ENCODE measurements at places on chromosomes 6 and 20.

DNA sequence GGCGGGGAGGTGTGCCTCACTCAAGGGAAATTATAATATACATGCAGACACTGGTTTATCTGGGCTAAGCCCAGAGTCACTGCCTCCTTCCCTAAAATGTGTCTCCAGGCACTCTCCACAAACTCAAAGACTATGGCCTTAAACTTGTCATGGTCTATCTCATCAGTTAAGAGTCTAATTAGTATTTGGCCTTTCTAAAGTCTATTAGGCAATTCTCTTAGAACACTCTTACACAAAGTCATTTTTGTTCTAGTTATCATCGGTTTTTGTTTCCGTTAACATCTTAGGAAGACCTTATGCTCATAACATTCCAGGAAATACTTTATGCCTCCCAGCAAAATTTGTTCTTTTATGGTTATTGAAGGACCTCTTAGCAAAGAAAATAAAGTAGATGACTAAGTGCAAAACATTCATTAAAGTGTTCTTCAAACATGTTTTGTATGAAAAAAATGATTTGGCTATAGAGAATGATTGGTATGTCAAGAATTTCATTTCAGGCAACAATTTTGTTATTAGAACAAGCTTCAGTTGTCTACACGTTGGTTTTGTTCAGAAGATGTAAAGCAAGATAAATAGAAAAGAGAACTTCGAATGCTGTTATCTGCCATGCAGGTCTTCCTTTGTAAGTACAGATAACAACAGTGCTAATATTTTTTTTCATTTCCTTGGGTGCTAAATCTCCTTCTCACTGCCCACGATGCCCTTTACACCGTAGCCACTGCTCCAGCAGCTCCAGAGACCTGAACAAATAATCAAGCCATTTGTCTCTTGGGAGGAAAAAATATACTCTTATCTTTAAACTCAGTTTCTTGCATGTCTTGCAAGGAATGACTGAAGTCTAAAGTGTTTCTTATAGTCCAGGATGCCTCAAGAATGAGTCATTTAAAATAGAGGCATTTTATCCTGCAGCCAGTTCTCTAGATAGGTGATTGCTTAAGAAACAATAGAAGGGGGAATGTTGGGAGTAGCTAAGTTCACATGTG is 170.4 kb downstream of the HTR1B start:
- DNase-seq = peak; percentile 68

DNA sequence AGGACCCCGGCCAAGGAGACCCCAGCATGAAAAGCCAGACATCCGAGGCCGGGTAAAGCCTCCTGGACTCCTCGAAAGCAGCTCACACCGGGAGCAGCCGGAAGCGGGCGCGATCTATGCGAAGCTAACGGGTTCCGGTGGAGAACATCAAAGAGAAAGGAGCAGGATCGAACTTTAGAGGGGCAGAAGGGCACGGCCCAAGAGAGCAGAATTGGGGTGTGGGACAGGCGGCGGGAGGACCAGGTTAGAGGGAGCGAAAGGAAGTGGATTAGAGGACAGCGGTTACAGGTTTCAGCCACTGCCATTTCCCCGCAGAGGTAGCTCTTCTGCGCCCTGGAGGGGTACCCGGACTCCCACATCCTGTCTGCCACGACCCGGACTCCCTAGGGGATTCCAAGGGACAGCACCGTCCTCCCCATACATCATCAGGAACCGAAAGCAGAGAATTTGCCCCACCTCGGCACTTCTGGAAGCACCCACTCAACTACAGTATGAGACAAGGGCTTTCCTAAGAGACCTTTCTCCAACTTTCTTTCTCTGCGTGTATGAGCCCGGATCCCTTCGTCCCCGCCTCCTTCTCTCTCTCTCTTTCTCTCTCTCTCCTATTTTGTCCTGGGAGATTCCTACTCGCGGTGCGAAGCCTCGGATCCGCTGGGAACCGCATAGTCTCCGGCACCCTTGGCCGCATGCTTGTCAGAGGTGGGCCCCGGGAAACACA is 507 bp upstream of the VGLL2 start:
- DNase-seq = no peak

DNA sequence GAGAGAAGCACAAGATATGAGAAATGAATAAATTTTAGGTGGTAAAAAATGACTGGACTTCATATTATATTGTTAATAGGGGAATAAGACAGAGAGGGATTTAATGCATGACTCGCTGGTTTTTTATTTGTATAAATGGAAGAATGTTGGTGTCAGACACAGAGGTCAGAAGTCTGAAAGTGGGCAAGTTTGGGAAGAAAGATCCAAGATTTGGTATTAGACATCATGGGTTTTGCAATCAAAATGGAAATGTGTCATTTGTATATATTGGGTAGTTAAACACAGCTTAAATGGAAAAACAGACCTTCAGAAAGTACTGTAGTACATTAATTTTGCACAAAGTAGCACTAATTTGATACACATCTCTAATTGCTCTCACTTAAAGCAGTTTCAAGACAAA is 96.2 kb downstream of the EYA4 start:
- DNase-seq = no peak

DNA sequence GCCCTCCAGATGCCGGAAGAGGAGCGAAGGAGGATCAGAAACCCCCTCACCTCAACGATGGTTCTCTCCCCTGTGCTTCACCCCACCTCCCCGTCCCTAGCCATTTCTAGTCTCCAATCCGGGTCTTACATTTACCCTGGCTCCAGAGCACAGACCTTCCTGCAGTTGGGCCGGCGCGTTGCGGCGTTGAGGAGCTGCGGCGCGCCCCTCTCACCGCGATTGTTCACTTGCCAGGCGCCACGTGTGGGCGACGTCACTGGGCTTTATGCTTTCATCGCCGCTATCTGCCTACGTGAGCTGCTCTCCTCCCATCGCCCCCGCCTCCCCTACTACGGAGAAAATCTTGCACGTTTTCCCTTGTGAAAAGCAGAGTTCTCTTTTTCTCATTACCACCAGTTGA is at the start of gene CRISP2:
Gene CRISP2 (minus strand): TSS at position 198 of the 400 bp plus-strand sequence. CDS start 4,347 bp downstream, outside the sequence.
- no peak for DNase-seq

GRCh38 chr6:14072084-14072483 is 45.5 kb upstream of the CD83 start:
- DNase-seq = no peak

DNA sequence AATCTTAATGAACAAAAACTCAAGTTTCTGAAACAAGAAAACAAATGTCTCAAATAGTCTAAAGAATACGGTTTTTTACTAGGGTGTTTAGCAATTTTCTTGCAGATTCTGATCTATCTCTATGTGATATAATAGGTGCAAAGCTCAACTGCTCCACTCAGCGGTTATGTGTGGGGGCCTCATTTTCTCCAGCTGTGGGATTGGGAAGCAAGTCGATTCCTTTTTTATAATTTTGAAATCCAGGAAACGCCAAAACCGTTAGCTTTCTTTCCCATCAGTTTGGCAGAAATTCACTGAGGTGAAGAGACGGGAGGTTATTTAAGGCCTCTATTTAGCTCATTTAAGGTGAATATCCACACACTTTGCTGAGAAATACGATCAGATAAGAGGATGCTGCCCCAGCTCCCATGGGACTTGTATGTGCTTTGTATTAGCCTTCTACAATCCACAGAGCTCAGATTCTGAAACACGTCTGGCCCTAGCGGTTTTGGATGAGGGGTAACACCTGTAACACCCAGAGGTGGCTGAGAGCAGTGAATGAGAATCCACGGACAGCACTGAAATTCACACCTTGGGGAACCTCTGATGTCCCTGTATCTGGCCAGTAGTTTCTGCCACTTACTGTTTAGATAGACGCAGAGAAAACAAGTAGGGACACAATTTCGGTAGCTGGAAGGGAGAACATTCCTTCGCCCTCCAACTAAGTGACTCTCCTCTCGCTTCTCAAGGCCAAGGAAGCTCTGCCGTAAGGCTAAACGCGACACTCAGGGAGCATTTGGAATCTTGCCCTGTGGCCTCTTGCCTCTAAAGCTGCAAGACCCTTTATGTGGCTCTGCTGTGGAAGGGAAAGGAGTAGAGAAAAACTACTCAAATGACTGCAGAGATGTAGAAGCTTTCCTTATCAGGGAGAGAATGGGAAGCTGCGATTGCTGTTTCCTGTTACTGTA is 6.5 kb upstream of the BCAS4 start:
- DNase-seq = peak; percentile 48

GRCh38 chr20:23140991-23141390 is 54.9 kb upstream of the CD93 start:
- no peak for DNase-seq

GRCh38 chr6:90249458-90249857 is 47.2 kb downstream of the BACH2 start:
- no peak for DNase-seq

DNA sequence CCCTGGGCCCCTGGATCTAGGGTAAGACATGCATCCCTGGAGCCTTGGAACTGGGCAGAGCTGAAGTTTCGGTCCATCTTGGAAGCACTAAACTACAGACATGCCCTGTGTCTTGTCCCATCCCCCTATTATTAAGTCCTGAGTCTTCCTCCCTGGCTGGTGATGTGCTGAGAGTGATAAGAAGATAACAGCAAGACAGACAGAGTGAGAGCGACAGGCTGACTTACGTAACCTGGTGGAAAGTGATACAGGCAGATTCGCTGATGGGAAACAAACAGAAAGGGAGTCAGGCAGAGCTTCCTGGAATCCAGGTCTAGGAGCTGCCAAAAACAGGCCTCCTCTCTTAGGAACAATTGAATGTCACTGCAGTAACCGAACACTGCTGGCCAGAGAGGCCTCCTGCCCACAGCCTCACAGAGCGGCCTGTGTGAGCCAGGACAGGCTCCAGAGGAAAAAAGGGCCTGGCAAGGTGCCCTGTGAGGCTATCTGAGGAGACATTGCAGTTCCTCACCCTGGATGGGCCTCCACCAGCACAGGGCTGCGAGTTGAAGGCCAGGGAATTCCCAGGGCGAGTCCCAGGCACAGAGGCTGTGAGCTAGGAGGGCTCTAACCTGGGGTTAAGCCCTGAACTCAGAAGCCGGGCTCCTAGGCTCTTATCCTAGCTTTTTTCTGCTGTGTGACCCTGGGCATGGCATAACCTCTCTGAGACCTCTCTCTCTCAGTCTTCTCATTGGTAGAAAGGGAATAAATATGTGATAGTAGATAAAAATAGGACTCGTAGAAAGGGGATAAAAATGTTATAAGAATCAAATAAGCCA is 34.2 kb upstream of the B4GALT5 start:
- no peak for DNase-seq

Measured in retinal pigment epithelial cell (primary cell).